CD4-positive, alpha-beta T cell treated with Interleukin-15 for 4 hours (primary cell): ENCODE measurements at places on chromosomes 3 and 15.

- DNase-seq, result no peak
Measured at GRCh38 chr3:151989621-151990020, 116.2 kb downstream of the SUCNR1 start.

DNA sequence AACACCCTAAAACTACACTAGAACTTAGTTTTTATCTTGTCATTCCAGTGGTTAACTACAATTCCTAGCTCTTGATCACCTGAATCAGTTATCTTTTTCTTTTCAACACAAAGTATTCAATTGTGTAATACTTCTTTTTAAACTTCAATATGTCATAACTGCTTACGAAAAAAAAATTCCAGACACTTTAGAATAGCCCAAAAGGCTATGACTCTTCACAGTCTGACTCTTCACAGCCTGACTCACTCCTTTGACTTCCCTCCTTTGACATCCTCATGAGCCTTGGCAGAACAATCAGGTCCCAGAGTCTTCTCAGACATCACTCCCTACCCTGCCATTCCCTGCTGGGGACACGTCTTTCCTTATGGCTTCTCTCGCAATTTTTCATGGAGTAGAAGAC, 727.1 kb downstream of the ROBO1 start:
- DNase-seq, result no peak

GRCh38 chr3:171401432-171401831, 58.8 kb downstream of the TNIK start:
- no peak for DNase-seq

- no peak for DNase-seq
Measured at GRCh38 chr15:83484636-83485035, 37.5 kb downstream of the SH3GL3 start.

DNA sequence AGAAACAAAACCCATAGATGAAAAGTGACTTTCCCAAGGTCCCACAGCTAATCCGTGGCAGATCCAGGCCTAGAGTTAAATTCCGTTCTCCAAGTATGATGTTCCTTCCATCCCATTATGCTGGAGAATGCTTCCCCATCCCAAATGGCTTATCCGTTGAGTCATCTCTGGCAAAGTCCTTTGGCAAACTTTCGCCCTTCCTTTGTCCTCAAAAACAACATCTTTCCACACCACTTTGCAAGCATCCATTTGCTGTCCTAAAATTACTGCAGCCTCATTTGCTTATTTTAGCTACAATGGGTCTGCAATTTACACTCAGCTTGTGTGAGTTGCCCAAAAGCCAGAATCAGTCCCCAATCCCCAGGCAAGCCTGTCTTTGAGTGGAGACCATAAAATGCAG, 304.0 kb upstream of the TLE3 start:
- DNase-seq, result no peak

GRCh38 chr3:8147711-8148110, 353.9 kb upstream of the LMCD1 start:
- DNase-seq, result no peak

DNA sequence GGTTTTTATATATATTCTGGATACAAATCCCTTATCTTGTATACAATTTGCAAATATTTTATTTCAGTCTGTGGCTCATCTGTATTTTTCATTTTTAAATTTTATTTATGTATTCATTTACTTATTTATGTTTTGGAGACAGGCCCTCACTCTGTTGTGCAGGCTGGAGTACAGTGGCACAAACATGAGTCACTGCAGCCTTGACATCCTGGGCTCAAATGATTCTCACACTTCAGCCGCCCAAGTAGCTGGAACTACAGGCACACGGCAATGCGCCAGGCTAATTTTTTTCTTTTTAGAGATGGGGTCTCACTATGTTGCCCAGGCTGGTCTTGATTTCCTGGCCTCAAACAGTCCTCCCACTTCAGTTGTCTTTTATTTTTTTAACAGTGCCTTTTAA, 50.6 kb downstream of the PFN2 start:
- DNase-seq, result no peak

DNA sequence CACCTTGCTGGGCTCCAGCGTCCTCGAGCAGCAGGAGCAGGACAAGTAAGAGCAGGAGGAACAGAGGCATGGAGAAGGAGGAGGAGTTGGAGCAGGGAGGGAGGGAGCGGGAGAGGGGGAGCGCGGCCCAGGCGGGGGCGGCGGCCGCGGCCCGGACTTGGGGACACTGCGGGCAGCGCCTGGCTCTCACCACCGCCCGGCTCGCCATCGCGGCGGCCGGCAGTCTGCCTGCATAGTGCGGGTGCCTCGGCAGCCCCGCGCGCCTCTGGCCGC, 440 bp downstream of the DCBLD2 start:
- no peak for DNase-seq

DNA sequence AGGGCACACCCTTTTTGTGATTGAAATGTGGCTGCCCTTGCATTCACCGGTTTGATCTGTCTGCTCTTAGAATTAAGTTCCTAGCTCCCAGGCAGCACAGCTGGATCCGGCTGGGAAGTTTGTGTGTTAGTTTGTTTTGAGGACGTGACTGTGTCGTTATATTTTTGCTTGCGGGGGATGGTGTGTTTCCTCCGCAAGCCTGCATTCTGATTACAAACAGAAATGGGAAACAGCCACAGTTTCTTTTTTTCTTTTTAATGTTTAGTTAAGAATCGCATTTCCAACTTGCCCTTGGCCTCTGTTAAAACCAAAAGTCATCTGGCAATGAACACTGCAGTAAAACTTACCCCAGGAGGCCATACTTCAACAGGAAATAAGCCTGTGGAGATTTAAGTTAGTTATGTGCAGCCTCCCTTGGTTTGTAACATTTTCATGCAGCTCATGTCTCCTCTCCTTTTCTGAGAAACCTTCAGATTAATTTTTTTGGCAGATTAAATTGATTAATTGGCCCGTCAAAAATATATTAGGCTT, 888 bp downstream of the TMOD3 start:
- no peak for DNase-seq

DNA sequence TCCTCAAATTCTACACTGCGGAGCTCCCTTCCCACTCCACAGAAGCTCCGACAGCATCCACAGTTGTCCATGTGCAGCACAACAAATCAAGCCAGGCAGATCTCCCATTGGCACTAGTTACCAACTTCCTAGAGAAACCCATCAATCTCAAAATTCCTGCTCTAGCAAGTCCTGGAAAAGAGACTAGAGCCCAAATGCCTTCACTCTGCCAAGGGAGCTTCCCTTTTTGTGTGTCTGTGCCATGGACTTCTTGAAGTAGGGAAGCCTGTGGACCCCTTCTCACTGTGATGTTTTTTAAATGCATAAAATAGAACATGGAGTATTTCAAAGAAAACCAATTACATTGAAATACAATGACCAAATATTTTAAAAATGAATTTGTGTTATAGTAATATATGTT, 59.1 kb downstream of the TGFBR2 start:
- no peak for DNase-seq

- DNase-seq, result no peak
Measured at GRCh38 chr15:99944131-99944530, 210.9 kb upstream of the LYSMD4 start.

DNA sequence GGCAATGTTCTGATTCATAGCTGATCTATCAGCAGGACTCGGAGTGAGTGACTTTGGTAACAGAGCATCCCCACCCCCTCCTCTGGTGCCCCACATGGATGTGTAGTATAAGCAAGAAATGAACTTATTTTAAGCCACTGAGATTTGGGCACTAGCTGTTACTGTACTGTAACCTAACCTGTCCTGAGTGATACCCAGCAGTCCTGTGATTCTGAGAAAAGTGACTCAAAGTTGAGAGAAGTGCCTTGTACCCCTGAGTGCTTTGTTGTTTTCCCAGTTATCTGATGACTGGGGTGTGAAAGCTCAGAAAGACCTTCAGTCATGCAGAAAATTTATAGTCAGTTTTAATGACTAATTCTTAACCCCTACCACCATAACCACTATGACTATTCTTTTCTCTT, 439.9 kb upstream of the RBMS3 start:
- DNase-seq, result no peak

DNA sequence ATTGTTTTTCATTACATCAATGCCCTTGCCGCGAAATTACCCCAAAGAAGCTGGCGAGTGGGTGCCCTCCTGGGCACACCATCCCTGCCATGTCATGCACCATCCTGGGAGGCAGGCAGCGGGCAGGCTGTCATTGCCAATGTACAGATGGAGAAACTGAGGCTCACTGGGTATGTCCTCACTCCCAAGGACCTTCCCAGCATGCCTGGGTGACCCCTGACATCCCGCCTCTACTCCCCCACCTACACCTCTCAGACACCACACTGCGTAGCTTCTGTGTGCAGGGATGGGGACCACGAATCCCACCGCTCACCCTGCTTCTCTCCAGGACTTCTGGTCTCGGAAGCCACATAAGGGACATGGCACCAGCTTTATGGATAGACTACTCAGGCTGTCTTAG, 41.0 kb upstream of the SLC41A3 start:
- no peak for DNase-seq

DNA sequence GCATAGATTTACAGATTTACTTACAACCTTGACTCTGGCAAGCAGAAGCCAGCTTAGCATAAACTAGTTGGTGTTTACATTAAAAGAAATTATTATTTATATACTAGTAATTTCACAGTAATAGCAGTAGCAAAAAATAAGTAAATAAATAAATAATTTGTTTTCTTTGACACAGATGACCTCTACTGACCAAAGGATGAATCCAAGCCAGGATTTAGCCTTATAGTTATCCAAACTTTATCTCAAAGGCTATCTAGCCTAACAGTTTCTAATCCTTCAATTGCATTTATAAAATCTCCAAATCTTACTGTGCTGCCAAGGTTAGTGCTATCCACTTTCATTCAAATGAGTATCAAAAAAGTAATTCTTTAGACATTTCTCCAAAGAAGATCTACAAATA, 64.3 kb downstream of the FRMD5 start:
- no peak for DNase-seq

DNA sequence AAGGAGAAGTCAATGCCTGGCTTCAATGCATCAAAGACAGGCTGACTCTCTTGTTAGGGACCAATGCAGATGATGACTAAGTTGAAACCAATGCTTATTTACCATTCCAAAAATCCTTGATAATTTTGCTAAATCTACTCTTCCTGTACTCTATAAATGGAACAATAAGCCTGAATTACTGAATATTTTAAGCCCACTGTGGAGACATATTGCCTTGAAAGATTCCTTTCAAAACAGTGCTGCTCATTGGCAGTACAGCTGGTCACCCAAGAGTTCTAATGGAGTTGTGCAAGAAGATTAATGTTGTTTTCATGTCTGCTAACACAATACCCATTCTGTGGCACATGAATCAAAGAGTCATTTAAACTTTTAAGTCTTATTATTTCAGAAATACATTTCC, 181.0 kb upstream of the CBLB start:
- DNase-seq, result no peak

DNA sequence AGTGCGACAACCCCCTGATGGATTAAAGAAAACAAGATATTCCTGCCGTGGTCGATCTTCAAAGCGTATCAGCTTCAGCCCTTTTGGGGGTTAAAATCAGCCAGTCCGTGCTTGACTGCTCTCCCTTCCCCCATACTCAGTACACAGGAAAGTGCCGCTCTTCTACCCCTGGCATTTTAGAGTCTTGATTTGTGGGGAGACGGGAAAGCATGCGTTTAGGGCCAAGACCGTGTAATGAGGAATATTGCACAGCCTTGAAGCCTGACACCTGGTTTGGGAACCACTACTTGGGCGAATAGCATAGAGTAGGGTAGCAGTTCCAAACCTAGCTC, 540 bp upstream of the EDC3 start:
- DNase-seq, result no peak

DNA sequence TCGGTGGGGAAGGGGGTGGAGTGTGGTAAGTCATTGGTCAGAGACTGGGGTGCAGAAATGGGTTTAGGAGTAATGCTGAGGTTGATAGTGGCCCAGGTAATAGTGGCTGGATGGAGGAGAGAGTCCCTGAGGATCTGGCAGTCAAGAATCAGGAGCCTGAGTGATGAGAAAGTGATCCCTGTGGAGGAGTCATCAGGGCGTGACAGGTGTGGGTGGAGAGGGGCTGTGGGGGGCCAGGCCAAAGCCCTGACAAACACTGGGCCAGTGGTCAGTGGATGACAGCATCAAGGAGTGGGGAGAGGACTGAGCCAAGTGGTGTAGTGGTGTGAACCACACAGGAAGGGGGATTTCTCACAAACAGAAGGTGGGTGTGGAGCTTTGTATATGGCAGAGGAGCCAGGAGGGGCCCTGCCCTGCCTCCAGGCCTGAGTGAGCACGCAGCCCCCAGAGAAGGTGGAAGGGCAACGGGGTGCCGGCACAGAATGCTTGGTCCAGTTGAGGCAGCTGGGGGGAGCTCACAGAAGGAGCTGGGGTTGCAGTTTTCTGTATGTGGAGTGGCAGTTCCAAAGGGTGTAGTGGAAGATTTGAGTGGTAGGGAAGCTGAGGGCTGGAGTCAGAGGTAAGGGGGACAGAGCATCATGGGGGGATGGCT, 77.1 kb downstream of the SPSB4 start:
- DNase-seq, result no peak

DNA sequence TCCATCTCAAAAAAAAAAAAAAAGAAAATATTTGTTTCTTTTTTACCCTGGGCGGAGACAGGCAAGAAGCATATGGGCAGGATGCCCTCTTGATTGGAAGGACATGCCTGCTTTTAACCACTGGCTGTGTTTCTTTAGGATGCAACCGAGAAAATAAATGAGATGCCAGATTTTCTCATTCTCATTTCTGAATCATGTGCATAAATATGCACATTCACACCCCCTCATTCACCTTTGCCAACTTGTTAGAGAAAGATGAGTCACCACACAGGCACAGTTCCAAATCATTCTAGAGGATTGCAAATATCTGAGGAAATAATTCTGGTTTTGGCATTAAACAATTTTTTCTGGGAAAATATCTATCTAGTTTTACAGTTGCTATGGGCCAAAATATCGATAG, 3.3 kb downstream of the LIPH start:
- DNase-seq, result no peak

GRCh38 chr3:149426325-149426724, 48.2 kb upstream of the TM4SF4 start:
- DNase-seq, result no peak

DNA sequence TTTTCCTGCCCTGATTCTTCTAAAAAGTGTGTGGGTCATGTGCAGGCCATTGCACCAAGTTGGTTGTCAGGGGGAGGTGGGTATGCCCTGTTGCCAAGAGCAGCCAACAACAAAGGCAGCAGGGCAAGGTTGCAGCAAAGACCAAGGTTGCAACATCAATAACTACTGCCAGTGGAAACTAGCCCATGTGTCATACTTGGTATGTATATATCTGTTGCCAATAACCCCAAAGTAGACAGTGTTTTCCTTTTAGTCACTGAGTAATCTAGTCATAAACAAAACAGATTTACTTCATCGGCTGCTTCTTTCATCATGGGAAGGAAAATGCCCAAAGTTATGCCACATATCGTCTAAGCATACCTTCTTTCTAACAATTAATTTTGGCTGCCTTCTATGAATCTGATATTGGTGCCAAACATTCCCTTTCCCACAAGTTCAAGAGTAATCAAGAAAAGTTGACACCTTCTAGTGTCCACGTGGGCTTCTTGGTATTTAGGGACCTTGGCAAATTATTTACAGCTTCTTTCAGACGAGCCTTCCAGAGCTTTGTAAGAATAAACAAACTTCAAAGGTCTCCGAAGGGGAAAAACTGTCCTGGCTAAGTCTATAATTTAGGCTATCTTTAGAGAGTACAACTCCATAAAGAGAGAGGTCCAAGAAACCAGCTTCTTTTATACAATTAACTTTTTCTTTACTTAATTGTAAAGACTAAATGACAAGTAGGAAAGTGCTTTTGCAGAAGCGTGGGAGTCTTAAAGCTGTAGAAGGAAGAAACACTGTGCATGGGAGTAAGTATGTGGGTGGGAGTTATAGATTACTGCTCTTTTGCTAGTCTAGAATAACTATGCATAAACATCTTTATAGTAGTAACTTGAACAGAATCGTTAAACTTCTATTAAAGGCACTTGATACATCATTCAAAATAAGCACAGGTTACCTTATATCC, 10.0 kb upstream of the MBNL1 start:
- DNase-seq, result peak; percentile 90

GRCh38 chr3:49634736-49635135, 39.4 kb upstream of the APEH start:
- DNase-seq, result no peak
